Naive thymus-derived CD8-positive, alpha-beta T cell (primary cell): ENCODE measurements at places on chromosomes 13 and 19. TPM values are rescaled to one million over a fixed set of nuclear protein-coding genes. Genes with fewer than 3 reads are reported as not detected.

SPRYD7 gene
- 3.8 TPM for total RNA-seq

LRRC4B gene
- not detected for total RNA-seq

NOSIP gene
- total RNA-seq = 162 TPM

CGB8 gene
- not detected for total RNA-seq

CEACAM16 gene
- not detected for total RNA-seq

ICAM5 gene
- total RNA-seq = not detected

RGL3 gene
- total RNA-seq = not detected

METTL21C gene
- not detected for total RNA-seq

MCF2L gene
- total RNA-seq = 30.3 TPM

SKA3 gene
- total RNA-seq = 0.26 TPM

ZBTB32 gene
- total RNA-seq = 0.36 TPM

KLK1 gene
- not detected for total RNA-seq

CLPTM1 gene
- 73.8 TPM for total RNA-seq

CYP4F8 gene
- total RNA-seq = not detected

ARHGAP45 gene
- 1,025 TPM for total RNA-seq

GRIN2D gene
- 0.08 TPM for total RNA-seq

PGLYRP2 gene
- total RNA-seq = 0.69 TPM

ADGRE3 gene
- total RNA-seq = not detected
